ENCODE measurements at places on chromosomes 4 and X.
A peak's percentile ranks its signal among the peaks of the same experiment; 100 is the strongest.

- no peak for DNase-seq
Observed at GRCh38 chr4:184860018-184860779, 34.4 kb upstream of the ACSL1 start.

- no peak for DNase-seq
Observed at GRCh38 chr4:147479376-147479775, 1.5 kb upstream of the EDNRA start.

DNA sequence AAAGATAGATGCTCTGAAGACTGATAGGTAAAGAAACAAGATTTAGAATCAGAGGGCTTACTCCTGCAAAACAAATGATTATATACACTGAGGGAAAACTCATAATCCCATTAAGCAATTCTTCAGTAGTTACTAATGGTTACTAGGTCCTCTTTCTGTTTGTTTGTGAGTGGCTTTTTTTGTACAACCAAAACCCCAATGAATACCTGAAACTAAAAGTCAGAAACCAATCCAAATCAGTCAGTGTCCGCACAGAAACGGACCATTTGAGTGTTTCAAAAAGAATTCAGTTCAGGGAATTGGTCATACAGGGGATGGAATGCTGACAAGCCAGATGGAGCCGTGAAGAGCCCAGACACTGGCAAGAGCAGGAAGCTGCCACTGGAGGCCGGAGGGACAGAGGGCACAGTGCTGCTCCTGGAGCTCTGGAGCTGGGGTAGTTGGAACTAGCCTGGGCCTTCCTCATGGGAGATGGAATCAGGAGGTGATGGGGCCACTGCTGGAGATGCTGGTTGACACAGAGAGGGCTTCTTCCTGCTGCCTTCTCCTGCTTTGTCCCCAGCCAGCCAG is 31.9 kb downstream of the SETD7 start:
- DNase-seq = no peak

DNA sequence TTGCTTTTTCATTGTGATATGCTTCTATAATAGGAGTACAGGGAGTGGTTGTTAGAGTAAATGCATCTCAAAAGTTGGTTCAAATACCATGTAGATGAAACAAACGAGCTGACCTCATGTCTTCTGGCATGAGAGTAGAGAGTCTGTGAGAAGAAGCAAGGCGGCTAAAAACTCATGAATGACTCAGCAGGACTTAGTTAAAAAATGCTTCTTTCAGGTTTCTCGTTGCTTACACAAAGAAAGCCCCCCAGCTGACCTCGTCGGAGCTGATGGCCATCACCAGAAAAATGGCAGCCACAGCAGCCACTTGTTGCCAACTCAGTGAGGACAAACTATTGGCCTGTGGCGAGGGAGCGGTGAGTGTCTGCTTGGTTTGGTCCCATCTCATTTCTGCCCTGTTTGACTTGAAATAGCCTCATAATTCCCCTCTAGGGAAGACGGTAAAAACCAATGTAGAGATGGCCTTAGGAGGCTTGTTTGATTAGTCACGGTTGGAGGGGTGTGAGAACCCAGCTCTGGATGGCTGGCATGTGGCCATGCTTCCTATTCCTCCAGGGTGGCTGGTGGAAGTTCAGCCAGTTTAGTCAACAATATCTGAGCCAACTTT is 14.5 kb downstream of the AFP start:
- DNase-seq = no peak

DNA sequence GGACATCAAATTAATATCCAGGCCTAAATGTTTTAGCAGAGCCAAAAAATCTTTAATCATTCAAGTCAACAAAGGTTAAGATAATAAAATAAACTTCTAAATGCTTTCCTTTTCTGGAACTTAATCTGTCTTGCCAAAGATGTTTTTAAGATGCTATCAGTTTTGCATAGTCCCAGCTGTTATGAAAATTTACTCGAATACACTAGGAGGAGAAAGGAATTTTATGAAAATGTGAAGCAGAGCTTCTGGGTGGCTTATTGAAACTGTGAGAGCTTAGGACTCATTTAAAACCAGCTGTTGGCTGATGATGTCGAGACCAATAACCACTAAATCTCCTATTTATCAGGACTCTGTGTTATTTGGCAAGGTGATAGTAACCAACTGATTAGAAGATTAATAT is 202.2 kb upstream of the ETNPPL start:
- no peak for DNase-seq

DNA sequence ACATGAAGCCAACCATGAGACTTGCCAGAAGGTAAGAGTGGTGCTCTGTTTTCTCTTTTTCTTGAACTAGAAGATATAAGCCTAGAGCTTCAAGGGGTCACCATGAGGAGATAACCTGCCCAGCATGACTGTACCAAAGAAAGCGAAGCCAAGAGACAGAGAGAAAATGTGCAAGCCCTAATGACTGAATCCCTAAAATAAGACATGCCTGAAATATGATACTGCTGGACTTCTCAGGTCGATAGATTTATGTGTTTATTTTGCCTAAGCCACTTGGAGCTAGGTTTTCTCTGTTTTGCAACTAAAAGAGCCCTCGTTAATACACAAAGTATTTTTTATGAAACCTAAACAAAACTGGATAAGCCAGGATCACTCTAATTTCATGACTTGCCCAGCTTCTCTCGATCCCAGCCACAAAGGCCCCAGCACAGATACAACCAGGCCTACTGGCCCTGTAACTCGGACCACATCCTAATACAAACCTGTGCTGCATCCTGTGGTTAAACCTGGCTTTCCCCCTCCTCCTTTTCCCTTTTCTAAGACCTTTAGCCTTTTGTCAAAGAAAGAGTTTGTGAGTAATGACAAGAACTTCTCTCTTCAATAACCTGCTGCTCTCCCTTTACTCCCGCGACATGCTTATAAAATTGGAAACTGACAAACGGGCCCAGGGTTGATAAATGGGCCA is 185.8 kb downstream of the APBB2 start:
- DNase-seq = no peak

DNA sequence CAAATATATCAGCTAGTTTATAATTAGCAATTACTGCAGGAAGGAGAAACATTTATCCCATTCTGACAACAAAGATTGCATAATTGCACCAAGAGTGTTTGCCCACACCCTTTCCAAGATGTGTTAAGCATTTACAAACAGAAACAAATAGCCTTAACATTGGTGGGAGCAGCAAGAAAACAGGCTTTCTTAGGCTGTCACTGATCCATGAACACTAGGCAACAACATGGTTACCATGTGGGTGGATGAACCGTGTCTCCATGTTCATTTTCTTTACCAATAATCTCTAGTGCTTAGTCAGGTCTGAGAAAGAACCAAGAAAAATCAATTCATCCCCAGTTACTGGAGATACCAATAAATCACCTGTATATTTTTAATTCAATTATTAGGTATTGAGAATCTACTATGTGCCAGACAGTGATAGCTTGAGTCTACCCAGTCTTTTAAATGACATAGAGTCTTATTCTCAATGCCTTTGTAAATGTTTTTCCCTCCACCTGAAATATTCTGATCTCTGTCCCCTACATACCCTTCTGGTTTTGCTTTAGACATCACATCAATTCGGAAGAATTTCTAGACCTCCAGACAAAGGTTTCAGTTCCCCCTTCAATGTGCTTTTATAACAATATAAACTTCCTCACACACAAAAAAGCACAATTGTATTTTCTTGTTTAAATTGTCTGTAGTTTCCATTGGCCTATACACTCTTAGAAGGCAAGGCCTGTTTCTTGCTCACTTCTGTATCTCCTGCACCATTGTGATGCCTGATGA is 286.6 kb downstream of the PPP1R2C start:
- DNase-seq = no peak

DNA sequence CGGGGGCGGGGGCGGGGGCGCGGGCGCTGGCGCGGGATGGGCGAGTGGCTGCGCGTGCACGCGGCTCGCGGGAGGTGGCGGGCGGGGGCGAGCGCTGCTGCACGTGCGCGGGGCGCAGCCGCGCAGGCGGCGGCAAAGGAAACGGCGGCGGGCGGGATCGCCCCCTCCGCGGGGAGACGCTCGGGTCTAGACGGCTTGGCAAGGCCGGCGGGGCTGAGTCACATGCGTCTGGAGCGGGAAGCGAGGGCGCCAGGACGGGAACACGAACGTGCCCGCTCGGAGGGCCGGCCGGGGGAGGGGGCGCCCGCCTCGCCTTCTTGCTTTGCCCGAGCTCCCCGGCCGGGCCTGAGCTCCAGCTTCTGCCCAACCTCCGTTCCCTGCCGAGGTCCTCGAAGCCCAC is 4.3 kb upstream of the HAUS7 start:
- DNase-seq = peak; percentile 69

- no peak for DNase-seq
Observed at GRCh38 chr4:55517526-55518229, 29.0 kb downstream of the CLOCK start.

GRCh38 chr4:94558392-94558904 is 106.7 kb downstream of the PDLIM5 start:
- DNase-seq = no peak

GRCh38 chrX:154516656-154517100 is 646 bp upstream of the FAM3A start:
- DNase-seq = peak; percentile 16

GRCh38 chrX:150577174-150577573 is 8.8 kb downstream of the MTM1 start:
- DNase-seq = no peak

GRCh38 chr4:55906989-55907388 is 41.8 kb upstream of the CEP135 start:
- no peak for DNase-seq

GRCh38 chrX:103356130-103356798 is at the start of gene TCEAL9:
Gene TCEAL9, plus strand, starts transcription at chrX:103356506. Its CDS starts 1,179 bp downstream, at chrX:103357685.
- DNase-seq = peak; percentile 5

- DNase-seq = no peak
Observed at GRCh38 chrX:44708470-44708869, 135.4 kb upstream of the DUSP21 start.

GRCh38 chrX:35682476-35682875 is 115.7 kb upstream of the MAGEB16 start:
- no peak for DNase-seq

GRCh38 chr4:80172203-80172602 is 25.1 kb upstream of the PRDM8 start:
- peak; percentile 43 for DNase-seq

GRCh38 chrX:5756616-5757015 is 472.1 kb downstream of the NLGN4X start:
- no peak for DNase-seq

DNA sequence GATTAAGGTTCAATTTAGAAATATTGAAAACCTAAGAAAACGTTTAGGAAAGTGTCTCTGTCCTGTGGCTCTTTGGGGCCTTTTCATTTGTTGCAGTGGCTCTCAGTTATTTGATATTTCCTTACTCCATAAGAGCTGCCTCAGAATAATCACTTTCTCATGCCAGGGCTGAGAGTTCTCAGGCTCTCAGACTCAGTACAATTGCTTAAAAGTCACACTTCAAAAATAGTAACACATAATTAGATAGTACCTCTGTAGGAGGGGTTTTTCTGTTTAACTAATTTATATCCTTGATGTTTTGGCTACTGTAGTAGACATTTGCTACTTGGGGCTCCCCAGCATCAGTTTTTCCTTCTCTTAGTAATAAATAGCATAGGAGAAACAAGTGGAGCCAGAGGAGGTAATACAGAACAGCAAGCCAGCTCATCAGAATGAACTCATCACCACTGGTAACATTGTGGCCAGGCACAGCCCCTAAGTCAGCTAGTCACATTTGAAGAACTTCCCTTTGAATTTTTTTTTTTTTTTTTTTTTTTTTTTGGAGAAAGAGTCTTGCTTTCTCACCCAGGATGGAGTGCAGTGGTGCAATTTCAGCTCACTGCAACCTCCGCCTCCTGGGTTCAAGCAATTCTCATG is 8.0 kb upstream of the HNRNPD start:
- DNase-seq = no peak

- DNase-seq = no peak
Observed at GRCh38 chr4:147831551-147832171, 99.8 kb downstream of the ARHGAP10 start.

- no peak for DNase-seq
Observed at GRCh38 chr4:76105652-76106051, 31.1 kb downstream of the ART3 start.

DNA sequence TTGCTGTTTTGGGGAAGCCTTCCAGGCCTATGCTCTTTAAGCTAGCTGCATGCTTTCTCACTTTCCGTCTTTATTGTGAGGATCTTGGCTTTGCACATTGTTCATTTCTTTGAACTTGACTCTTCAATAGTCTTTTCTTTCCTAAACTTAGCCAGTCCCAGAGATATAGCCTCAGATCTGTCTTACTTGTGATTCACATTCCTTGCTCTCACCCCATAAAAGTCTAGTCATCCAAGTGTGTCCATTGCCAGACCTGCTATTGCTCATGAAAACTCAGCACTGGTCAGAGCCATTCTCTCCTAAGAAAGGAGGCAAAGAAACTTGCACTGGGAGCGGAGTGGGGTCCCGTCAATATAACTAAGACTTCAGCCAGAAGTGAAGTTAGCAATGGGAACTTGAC is 275.0 kb upstream of the CTSO start:
- no peak for DNase-seq

GRCh38 chr4:40143926-40144508 is 52.8 kb upstream of the RHOH start:
- no peak for DNase-seq

GRCh38 chr4:122588453-122589238 is 32.2 kb downstream of the IL21 start:
- DNase-seq = no peak

GRCh38 chr4:128384765-128385598 is 97.4 kb upstream of the PGRMC2 start:
- DNase-seq = no peak

DNA sequence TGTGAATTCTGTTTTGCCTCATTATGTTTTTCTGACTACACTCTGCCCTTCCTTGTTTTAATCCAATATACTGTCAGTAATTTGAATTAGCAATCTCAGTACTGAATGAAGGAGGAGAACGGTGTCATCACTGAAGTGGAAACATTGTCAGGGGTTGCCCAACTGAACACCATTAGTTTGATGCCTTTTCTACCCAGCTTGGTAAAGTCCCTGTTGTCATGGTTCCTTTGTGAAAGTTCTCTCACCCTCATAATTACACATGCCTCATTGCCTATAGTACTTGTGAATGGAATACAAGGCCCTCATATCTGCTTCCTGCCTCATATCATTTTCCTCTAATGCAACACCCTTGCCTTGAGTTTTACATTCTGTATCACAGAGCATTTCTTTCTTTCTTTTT is 76.9 kb downstream of the RRAGB start:
- peak; percentile 23 for DNase-seq

DNA sequence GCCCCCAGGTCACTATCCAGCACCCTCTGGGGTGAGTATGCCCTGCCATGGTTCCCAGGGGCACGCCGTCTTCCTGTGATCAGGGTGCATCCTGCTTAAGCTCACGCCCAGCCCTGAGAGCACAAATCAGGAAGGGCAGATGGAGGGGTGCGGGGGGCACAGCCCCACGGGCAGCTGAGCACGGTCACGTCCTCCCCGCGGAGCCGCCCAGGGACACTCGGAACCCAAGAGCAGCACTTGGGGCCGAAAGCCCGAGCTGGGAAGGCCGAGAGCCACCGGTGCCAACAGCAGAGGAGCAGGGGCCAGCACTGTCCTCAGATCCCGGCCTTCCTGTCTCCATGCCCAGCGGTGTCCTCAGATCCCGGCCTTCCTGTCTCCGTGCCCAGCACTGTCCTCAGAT is 21.5 kb downstream of the NELFA start:
- no peak for DNase-seq

GRCh38 chr4:57110640-57111511 is 691 bp upstream of the IGFBP7 start:
- DNase-seq = peak; percentile 6

- DNase-seq = peak; percentile 39
Observed at GRCh38 chr4:675036-675882, 917 bp downstream of the MYL5 start.
